Muscle of leg (tissue), 16 donors: ENCODE measurements at places on chromosomes 3 and 15. TPM values are rescaled to one million over a fixed set of nuclear protein-coding genes. Genes with fewer than 3 reads are reported as not detected.

Gene FOXL2NB
- polyA plus RNA-seq, result 0.13 TPM

Gene GOLGA6L4
- polyA plus RNA-seq, result 6.1 TPM

Gene KNL1
- polyA plus RNA-seq, result 8.7 TPM

Gene RPP14
- 19.0 TPM for polyA plus RNA-seq
